ENCODE measurements at places on chromosomes 7 and 10.

- DNase-seq = no peak
Measured at GRCh38 chr7:2927592-2927991, 83.5 kb upstream of the GNA12 start.

DNA sequence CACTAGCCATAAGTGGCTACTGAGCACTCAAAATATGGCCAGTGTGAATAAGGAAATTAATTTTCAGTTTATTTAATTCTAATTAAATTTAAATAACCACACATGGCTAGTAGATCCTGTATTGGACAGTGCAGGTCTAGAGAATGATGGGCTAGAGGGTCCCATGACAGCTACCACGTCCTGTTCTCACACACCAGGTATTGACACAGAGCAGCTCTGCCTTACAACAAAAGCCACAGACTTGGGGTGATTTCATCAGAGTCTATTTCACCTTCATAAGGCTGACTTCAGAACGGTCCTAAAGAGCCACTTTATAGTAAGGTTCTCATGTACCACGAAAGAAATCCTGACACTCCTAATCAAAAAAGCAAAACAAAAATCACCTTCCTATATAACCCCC lies 111.3 kb downstream of the UBE2H start:
- no peak for DNase-seq

- no peak for DNase-seq
Measured at GRCh38 chr10:121516093-121516865, 82.0 kb downstream of the FGFR2 start.

DNA sequence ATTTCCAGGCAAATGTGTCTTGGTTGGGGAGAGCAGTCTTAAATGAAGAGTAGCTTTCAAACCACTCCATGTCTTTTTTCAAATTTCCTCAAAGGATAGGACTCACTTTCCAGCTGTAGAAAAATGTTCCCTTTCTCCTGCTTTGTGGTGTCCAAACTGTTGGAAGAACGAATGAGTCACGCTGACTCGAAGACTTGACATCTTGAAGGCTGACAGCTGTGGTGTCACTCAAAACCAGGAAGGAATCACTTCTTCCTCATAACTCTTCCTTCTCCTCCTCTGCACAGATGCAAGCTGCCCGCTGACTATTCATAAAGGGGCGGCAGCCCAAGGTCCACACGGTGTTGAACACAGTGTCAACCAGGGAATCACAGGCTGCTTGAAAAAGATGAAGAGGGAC lies 19.2 kb downstream of the PLA2G12B start:
- no peak for DNase-seq

Data from stimulated activated CD4-positive, alpha-beta T cell treated with anti-CD3 and anti-CD28 coated beads, TNF-alpha, amount 100 ng/mL, for 48 hours (primary cell).